ENCODE measurements at places on chromosomes 13 and 19.

GRCh38 chr13:112905990-112906641 is 62.9 kb upstream of the MCF2L start:
- DNase-seq = no peak

GRCh38 chr13:77980592-77980991 is 62.0 kb upstream of the EDNRB start:
- no peak for DNase-seq

- DNase-seq = no peak
These were observed 192.0 kb downstream of the LHFPL6 start for GRCh38 chr13:39410964-39411363.

DNA sequence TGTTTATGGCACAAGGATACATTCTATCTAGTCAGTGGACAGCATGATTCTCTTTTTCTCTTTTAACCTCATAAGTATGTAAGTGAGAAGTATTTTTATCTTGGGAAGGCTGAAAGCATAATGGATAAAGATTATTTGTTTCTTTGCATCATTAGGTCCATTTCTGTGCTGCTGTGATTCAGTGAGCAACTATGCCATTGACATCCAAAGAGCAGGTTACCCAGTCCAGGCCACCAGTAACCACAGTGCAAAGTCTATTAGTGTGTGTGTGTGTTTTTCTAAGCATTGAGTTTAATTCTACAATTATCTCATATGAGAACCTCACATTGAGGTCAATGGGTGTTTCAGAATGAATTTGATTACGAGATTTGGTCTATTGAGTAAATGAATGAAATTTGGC is 158.8 kb upstream of the DACH1 start:
- DNase-seq = no peak

DNA sequence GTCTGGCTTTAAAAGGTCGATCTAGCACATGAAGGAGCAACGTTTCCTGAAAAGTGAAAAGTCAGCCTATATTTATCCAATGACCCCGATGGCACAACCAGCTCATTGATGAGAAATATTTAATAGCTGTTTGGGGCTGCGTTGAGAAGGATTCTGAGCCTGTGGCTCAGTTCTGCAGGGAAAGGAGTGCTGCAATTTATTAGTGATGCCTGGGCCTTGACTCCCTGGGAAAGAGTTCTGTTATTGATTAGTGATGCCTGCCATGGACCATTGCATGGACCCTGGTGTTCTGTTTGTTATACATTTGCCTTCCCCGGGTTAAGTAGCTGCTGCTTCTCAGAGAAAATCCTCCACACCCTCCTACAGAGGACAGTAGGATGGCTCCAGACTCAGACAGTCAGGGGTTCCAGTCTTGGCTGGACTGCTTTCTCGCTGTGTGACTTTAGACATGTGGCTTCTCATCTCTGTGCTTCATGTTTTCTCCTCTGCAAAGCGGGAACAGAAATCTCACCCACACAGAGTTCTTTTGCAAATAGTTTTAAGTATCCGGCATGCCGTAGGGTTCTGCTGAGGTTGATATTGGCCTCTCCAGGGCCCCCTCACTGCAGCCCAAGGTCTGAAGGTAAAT is 17.7 kb upstream of the PTPRS start:
- no peak for DNase-seq

DNA sequence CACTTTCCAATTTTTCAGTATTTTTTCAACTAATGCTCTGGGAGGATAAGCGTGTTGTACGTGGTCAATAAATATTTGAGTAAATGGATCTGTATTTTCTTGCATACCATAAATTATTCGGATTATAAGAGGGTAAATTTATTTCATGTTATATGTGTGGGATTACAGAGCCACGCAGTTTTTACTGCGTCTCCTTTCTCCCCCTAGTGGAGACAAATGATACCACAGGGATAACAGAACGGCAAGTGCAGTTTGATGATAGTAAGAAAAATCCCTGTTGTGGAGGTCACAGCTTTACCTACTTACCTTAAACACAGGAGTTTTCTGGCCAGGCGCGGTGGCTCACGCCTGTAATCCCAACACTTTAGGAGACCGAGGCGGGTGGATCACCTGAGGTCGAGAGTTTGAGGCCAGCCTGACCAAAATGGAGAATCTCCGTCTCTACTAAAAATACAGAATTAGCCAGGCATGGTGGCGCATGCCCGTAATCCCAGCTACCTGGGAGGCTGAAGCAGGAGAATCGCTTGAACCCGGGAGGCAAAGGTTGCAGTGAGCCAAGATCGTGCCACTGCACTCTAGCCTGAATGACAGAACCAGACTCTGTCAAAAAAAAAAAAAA is 16.8 kb downstream of the MBD3L2B start:
- DNase-seq = no peak

DNA sequence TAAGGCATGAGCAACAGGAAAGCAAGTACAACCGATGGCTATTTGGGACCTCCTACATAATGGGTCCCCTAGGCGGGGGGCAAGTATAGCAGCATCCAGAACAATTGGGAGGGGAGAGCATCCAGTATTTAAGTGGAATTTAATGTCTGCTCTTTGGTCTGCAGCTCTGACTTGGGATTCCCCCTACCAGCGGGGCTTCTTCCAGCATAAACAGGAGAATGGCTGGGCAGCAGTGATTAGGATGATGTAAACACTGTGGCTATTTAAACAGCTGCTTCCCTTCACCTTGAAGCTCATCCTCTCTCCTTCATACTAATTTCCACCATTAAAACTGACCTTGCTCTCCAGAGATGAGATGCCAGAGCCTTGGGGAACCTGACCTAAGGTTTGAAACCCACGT is 73.9 kb upstream of the OXGR1 start:
- no peak for DNase-seq

Data from stimulated activated CD8-positive, alpha-beta memory T cell treated with anti-CD3 and anti-CD28 coated beads, Interleukin-15, amount 100 ng/mL, for 24 hours (primary cell).